ENCODE measurements at places on chromosomes 3 and 15.

- no peak for DNase-seq
These were observed 378.7 kb downstream of the MCTP2 start for GRCh38 chr15:94610069-94610468.

GRCh38 chr15:89419370-89419984 is 76.9 kb downstream of the RHCG start:
- no peak for DNase-seq

GRCh38 chr3:66693461-66694031 is 192.7 kb upstream of the LRIG1 start:
- DNase-seq, result no peak

DNA sequence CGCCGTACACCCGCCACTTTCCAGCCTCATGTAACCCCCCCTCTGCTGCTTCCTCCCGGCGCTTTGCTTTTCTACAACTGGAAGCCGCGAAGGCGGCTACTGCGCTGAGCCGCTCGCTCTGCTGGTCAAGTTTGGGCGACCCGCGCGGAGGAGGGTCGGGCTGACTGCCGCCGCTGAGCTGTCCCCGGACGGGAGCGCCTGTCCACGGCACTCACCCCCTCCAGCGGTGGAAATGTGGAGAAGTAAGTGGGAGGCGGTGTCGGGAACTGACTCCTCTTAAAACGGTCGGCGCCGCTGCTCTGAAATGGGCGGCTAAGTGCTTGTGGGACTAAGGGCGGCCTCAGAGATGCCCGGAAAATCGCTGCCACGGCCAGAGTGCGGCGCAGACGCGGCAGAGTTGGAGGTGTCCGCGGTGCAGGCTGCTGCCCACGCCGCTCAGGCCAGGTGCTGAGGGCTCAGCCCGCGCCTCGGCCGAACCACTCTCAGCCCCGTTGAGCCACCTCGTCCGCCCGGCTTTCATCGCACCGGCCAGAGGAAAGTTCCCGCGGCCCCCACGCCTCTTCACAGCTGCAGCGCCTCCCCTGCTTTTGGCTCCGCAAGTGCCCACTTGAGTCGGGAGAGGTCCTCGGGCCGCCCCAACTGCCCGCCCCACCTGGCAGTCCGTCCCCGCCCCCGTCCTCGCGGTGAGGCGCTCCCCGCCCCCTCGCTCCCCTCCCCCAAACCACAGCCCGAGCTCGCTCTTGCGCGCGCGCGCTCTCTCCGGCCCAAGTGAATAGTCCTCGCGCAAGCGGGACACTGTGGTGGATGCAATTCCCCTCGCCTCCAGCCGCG is at the start of gene EPHA6:
Gene EPHA6, plus strand, starts transcription at position 775 of the 831 bp plus-strand sequence.
- DNase-seq, result no peak

GRCh38 chr15:85525755-85526154 is 145.4 kb downstream of the AKAP13 start:
- no peak for DNase-seq

DNA sequence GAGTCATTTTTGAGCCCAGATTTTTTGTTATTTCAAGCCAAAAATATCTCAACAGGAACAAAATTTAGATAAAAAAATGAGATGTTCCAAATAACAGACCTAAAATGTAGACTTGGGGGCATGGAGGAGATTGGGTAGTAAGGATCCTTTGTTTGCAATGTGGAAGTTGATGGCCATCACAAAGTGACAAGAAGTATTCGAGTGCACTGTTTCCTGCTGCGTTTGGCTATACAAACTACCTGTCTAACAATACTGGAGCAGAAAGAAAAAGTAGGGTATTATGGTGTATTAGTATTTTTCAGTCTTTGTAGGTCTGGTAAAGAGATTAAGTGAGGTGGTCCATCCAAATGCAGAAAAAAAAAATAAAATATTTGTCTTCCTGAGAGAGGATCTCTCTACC is 284.2 kb downstream of the C3orf38 start:
- no peak for DNase-seq

- no peak for DNase-seq
These were observed at the start of gene HOMER2 for GRCh38 chr15:82952158-82953081. TSS of gene HOMER2 (minus strand) at chr15:82952720. CDS start at chr15:82952535, 185 bp downstream.

DNA sequence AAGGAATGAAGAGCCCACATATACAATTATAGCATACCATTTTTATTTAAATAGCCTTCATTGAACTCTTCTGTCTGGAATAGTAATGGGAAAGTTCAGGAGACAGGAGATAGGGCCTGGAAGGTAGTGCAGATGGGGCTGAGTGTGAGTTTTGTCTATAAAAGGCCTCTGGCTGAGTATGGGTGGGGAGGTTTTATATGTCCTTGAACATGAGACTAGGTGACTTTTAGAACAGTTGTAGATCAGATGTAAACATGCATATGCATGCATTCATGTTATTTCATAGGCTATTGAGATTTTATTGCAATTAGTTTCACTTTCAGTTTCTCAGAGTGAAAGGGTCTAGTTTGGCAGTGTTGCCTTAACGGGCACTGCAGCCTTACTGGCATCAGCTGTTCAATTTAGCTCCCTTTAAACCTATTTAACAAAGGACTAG is 27.1 kb downstream of the CGGBP1 start:
- no peak for DNase-seq

GRCh38 chr3:129543156-129543790 is at the start of gene H1-8:
TSS of gene H1-8 (plus strand) at chr3:129543175. CDS start at chr3:129543219, 44 bp downstream.
- no peak for DNase-seq

DNA sequence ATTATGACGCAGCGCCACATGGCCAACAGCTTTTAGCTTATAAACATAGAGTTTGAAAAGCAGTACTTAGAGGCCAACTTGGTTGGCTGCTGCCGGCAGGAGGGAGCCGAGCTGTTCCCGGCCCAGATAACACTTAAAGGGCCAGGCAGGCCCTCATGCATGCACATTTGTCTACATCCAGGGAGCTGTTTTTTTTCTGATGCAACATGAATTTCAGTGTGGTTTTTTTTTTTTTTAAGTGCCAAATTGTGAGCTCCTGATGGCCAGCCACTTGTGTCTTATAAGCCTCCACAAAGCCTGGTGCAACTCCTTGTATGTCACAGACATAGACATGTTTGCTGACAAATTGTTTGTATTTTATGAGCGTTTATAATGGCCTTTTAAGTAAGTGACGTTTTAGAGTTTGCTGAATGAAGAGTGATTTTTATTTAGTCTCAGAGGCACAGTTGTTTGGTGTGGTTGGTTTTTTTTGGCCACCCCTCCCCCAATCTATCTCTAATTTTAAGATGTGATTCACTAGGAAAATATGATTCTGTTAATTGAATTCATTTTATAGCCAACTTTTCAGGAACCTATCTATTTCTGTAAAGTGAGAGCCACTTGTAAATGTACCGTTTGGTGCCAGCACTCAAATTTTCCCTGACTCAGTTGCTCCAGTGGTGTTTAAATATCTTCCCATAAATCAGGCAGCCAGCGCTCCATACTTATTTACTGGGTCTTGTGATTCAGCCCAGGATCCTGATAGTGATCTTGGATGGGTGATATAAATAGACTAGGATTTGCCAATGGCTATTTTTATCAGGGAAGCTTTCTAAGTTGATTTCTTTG is 134.3 kb downstream of the VGLL4 start:
- no peak for DNase-seq

DNA sequence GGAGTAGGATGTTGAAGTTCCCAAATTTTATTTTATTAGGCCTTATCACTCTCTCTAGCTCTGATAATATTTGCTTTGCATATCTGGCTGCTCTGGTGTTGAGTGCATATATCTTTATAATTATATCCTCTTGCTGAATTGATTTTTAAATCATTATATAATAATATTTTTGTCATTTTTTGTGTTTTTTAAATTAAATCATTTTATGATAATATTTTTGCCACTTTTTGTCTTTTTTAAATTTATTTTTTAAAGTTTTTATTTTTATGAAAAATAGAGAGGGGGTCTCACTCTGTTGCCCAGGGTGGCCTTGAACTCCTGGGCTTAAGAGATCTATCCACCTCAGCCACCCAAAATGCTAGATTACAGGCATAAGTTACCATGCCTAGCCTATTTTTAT is 34.5 kb upstream of the OTOL1 start:
- DNase-seq, result no peak

DNA sequence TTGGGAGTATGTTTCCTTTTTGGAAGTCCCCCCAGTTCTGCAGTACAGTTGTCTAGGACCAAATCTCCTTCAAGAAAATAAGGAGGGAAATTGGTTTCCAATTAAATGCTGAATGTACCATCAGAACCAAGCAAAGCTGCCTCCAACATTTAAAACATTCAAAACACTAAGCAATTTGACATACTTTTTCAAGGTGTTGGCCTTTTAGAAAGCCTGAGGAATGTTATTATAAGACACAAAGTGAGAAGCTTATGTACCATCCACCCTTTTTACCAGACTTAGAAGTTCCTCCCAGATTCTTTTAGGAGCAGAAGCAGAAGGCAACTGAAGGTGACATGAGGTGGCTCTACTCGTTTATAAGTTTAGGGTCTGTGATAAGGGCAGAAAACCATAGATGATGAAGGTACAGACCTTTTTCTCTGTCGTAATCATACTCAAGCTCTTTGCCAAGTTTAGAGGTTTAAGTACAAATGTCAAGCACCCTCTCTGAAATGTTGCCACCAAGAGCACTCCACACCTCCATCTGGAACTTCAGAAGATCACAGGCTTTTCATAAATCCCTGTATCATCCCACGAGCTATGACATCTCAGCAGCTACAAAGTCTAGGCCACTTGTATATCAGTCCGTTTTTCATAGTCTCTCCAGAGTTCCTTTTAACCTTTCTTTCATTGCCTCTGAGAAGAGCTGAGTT is 282.5 kb upstream of the THBS1 start:
- no peak for DNase-seq

- no peak for DNase-seq
These were observed 23.2 kb downstream of the PLA1A start for GRCh38 chr3:119620899-119621298.

- no peak for DNase-seq
These were observed 6.9 kb downstream of the SLC38A3 start for GRCh38 chr3:50211930-50212329.

DNA sequence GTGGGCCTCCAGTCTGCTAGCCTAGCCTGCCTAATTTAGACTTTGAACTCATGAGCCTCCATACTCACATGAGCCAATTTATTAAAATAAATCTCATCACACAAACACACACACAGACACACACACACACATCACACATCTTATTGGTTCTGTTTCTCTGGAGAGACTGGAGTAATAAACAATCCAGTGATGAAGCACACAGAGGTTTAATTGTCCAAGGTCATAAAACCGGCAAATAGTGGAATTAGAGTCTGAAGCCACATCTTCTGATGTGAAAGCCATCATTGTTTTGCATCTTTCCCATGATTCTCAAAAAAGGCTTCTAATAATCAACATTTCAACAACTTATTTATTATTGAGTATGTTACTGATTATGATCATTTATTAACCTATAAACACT is 249.4 kb upstream of the KCNH8 start:
- no peak for DNase-seq

DNA sequence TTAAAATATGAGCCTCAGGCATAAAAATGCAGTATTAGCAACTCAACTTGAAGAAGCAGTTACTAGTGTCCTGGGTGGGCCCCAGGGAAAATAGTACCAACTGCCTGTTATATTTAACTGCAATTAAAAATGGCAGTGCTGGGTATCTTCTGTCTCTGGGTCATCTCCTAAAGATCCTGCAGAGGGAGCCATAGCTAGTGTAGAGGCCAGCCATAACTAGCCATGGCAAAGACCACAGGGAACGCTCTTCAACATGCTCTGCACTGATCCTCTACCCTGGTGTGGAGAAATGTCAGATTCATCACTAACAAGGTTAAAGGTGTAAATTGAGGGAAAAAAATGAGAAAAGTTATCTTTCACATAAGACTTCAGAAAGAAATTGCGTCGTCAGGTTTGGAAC is 181.3 kb downstream of the SNRPN start:
- no peak for DNase-seq

DNA sequence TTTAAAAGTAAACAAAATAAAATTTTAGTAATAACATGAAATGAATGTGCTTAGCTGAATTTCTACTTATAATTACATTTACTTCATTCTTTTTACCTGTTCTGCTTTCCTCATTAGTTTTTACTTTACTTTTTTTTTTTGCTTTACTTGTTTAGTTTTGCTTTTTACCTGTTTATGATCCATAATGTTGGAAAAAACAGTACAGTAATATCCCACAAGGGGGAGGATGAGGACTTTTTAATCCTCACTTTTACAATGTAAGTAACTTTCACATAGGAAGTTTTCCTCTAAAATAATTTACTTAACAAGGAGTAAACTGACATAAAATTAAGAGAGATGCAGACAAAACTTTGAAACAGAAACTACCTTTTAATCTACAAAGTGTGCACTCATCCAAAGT is 268.7 kb downstream of the TBC1D5 start:
- no peak for DNase-seq

- no peak for DNase-seq
These were observed 123.0 kb upstream of the NR2F2 start for GRCh38 chr15:96207377-96208006.

GRCh38 chr3:47082519-47082918 is 81.4 kb downstream of the SETD2 start:
- DNase-seq, result no peak

- no peak for DNase-seq
These were observed 29.9 kb upstream of the GRIP2 start for GRCh38 chr3:14570089-14570488.

- DNase-seq, result no peak
These were observed 7.1 kb downstream of the FAM81A start for GRCh38 chr15:59444980-59445545.

- DNase-seq, result no peak
These were observed 94.2 kb upstream of the ACP3 start for GRCh38 chr3:132222868-132223538.

GRCh38 chr3:139803294-139803693 is 125.5 kb upstream of the NMNAT3 start:
- no peak for DNase-seq

DNA sequence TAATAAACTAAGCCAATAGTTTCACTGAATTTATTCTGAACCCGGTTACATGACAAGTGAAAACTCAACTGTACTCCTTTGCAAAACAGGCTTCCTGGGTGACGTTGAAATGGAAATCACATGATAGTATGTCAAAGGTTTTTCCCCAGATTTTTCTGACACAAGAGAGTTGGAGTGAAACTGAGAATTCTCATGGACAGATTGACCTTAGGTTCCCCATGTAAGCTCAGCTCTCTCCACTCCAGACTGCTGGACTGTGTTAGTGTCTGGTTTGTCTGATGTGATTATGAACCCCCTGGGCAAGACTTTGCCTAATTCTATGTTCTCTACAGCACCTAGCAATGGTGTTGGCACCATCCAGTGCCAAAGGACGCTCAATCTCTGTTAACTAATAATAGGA is 219.7 kb upstream of the COL8A1 start:
- no peak for DNase-seq

- no peak for DNase-seq
These were observed 1.9 kb downstream of the LOXL1 start for GRCh38 chr15:73928241-73928579.

Measured in stimulated activated CD4-positive, alpha-beta T cell treated with anti-CD3 and anti-CD28 coated beads, Interleukin-1b, Interleukin-23, amount 100 ng/mL, for 24 hours (primary cell).